ENCODE measurements at places on chromosomes 6 and 20.

GRCh38 chr6:129679275-129679674 lies 30.7 kb downstream of the ARHGAP18 start:
- DNase-seq = no peak

- no peak for DNase-seq
Measured at GRCh38 chr20:10366898-10367692, 66.9 kb downstream of the MKKS start.

- DNase-seq = no peak
Measured at GRCh38 chr6:12472601-12473038, 182.5 kb downstream of the EDN1 start.

- no peak for DNase-seq
Measured at GRCh38 chr6:132479131-132479530, 33.8 kb downstream of the STX7 start.

- no peak for DNase-seq
Measured at GRCh38 chr6:157717340-157717748, 105.7 kb upstream of the SNX9 start.

DNA sequence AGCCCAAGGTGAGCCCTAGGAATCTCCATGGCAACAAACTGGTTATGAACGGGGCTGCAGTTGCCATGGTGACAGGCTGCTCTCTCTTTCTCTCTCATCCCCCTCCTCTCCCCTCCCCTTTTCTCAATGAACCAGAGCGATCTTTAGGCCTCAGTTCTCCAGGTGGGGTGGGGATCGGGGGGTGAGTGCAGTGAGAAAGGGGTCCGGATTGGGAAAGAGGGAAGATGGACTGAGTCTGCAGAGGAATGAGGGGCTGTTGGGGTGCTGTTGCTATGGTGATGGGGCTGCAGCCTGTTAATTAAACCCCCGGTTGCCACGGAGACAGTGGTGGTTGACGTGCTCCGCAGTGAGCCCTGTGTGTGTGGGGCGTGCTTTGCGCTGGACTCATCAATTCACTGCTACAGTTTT lies 3.6 kb upstream of the SLC12A5 start:
- no peak for DNase-seq

- DNase-seq = no peak
Measured at GRCh38 chr20:19620446-19620845, 137.6 kb upstream of the RIN2 start.

- DNase-seq = no peak
Measured at GRCh38 chr6:25697537-25698340, 45.7 kb downstream of the SCGN start.

DNA sequence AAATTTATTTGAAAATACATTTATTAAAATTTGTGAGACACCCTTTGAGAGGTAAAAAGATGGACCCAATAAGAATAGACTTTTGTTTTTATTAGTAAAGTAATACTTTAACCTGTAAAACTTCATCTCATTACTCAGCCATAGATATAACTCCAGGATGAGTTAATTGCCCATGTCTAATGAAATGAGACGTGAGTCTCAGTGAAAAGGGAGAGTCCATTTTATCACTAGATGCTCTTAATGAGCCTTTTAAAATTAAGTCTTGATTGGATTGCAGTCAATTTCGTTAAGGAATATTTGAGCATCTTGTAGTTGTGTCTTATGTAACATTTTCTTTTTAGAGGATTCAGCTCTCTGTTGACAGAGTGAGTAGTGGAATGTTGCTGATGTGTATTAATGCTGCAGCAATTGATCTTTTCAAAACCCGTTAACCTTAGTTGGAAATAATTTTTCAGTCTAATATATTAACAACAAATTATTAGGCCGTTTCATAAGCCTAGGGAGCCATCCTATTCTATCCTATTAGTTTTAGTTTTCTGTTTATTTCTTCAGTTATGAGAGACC lies 77.3 kb downstream of the QKI start:
- DNase-seq = no peak

DNA sequence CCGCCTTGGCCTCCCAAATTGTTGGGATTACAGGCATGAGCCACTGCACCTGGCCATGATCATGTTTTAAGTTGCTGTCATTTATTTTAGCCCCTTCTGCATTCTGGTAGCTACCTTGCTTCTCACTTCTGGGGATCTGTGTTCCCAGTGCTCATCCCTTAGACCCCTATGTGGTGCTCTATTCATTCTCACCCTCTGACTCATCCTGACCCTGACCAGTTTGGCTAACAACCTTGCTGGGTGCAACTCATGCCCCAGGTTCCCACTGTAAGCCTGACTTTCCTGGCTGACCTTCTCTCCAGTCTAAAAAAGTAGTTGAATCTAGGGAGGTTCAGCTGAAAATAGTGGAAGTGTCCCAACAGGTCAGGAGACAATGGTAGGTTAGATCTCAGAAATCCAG lies 47.4 kb downstream of the NOX3 start:
- no peak for DNase-seq

DNA sequence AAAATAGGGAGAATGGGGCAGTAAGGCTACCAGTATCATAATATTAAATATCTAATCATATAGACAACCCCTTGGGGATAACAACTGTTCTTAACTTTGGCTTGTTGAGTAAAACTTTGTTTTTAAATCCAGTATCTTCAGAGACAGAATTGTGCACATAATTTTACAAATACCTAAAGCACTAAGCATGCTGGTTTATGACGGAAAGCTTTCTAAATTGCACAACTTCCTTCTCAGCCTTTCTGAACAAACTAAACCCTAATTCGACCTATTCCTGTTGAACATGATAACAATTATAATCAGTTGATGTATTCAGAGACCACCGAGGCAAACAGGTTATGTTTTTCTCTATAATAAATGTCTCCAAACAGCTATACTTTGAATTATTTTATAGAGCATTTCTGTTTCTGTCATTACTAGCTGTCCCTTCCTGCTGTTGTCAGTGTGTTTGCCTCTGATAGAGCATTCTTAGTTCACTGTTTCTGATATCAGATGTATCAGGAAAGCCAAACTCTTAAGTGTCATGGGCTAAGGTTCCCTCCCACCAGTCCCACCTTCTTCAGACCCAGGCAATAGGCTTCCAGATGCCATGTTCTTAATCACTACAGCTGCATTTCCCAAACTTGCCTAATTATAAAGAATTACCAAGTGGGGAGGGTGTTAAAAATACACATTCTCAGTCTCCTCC lies 8.7 kb downstream of the ZHX3 start:
- DNase-seq = no peak

GRCh38 chr6:84876723-84877514 lies 112.5 kb upstream of the TBX18 start:
- no peak for DNase-seq

GRCh38 chr20:42749556-42749955 lies 440.1 kb downstream of the PTPRT start:
- no peak for DNase-seq

- no peak for DNase-seq
Measured at GRCh38 chr20:39045676-39046075, 83.5 kb downstream of the DHX35 start.

- no peak for DNase-seq
Measured at GRCh38 chr6:61949971-61950370, 336.1 kb downstream of the KHDRBS2 start.

DNA sequence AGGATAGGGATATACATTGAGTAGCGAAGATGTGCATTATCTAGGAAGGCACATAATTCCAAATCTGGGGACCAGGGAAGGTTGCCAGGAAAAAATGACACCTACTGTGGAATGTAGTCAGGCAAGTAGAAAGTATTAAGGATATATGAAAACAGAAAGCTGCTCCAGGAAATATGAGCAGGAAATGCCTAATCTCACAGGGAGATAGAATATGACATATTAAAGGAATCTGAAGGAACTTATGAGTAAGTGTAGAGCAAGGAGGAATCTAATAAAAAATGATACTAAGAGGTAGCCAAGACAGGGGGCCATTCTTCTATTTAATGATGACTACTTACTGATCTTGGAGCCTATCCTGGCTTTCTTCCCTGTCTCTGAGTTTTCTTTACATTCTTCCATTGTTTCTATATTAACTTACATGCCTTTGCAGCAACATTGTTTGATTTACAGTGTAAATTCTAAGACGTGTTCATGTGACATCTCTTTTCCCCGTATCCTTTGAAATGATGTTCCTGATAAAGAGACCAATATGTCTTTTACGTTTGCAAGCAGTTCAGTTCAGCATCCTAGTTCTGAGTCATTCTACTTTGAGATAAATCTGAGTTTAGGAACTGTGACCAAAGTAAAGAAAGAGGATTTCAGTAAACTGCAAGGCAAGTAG lies 58.6 kb downstream of the TINAG start:
- no peak for DNase-seq

- no peak for DNase-seq
Measured at GRCh38 chr6:8750627-8751026, 315.3 kb upstream of the SLC35B3 start.

DNA sequence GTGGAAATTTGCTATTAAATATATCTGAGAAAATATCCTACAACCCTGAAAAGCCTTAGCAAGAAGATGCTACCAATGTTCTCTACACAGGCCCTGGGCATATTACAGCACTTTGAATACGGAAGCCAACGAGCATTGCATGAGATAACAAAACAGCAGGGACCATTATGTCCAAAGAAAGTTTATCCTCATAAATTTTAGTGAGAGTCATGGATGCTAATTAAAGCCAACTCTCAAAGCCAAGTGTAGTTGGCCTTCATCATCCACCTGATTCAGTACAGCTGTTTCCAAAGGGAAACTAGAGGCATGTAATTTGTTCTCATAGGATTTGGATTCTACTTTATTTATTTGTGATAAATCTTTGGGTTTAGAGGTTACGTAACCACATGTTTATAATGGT lies 564.8 kb downstream of the RFPL4B start:
- DNase-seq = no peak

DNA sequence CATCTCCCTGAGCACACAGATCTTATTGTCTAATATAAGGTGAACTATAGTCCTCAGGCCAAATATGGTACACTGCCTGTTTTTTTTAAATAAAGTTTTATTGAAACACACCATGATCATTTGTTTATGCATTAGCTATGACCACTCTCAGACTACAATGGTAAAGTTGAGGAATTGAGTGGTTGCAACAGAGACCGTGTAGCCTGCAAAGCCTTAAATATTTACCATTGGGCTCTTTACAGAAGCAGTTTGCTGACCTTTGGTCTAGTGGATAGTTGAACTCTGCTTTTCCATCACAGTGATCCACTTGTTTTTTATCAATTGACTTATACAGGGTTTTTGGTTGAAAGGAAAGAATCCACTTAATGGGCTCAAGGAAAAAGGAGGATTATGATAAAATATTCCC lies 27.3 kb upstream of the METTL24 start:
- DNase-seq = no peak

GRCh38 chr6:53029761-53030160 lies 34.7 kb upstream of the GSTA4 start:
- no peak for DNase-seq
